ENCODE measurements at places on chromosomes 6 and 20.

GRCh38 chr6:74705451-74705850 lies 500.4 kb downstream of the COL12A1 start:
- DNase-seq = no peak

DNA sequence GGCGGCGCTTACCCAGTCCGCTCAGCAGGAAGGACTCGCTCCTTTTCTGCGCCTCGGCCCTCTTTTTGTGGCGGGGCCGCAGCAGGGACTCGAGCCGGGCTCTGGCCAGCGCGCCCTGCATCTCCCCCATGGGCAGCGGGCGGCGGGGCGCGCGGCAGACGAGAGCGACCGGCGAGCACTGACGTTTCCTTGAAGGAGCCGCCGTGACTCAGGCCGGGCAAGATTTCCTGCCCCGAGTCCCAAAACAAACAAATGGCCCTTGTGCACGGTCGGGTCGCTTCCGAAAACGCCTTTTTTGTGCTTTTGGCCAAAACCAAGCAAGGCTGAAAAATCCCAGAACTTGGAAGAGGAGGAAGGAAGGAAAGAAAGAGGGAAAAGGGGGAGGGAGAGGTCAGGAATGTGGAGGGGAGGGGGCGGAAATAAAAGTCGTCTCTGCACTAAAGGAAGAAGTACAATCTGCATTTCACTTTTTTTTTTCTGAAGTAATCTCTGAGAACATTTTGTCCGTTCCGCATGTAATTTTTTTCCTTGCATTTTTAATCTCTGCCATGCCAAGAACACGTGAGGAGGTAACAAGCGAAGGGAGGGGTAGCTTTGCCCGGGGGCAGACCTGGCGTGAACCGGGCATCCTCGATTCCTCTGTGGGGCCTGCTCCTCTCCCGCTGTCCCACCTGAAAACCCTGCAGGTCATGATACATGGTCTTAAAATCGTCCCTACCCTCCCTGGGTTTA lies 123.3 kb upstream of the SLC2A12 start:
- no peak for DNase-seq

DNA sequence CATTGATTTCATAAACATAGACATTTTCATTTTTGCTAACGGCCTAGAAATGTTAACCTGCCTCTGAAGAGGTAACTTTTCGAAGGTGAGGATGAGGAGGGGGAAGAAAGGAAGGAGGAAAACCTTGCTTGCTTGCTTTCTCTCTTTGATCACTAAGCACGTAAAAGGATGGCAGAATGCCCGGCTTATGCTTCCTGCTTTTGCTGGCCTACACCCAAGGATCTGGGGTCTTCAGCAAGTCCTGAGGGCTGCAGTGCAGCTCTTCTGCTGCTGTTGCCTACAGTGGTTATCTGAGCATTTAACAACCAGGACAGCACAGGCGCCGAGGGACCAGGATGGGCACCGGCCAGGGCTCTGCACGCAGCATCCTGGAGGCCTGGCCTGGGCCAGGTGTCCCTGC lies 150.8 kb upstream of the TAB2 start:
- no peak for DNase-seq

DNA sequence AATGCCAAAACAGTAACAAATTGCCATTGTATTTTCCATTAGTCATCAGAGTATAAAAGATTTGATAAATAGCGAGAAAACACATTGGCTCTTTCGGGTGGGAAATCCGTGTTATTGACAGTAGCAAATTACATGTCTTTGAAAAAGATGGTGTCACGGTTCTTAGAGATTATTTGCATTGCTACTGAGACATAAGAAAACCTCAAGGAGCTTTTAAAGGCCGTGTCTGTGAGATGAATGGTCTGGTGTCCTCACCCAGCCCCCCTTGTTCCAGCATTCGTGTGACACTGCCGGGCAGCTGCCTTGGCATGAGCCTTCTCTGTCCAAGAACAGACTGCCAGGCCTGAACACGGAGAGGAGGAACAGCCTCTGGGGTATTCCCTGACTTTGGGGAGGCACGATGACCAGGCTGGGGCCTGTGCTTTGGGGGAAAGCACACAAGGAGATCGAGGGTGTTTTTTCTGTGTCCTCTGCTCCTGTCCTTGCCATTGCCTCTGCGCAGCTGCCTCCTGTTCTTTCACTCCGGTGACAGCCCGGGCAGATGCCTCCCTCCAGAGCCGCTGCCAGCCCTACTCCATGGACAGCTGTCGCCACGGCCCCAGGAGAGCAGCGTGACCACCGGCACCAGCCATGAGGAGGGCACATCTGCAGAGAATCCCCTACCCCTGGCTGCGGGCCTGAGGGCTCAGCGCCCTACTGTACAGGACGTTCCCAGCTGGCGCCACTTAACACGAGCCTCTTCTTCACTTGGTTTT lies 167.7 kb upstream of the CDYL start:
- no peak for DNase-seq

GRCh38 chr20:64256282-64256935 lies 861 bp downstream of the PCMTD2 start:
- no peak for DNase-seq
